ENCODE measurements at places on chromosomes 4 and X. TPM values are rescaled to one million over a fixed set of nuclear protein-coding genes. Genes with fewer than 3 reads are reported as not detected.
A peak's percentile ranks its signal among the peaks of the same experiment; 100 is the strongest.

GRCh38 chrX:130688360-130688759 is 214.6 kb downstream of the ENOX2 start:
- H3K27ac ChIP-seq = no peak overlapping the region
- no peak overlapping the region for H3K4me3 ChIP-seq
- no peaks in the 10 kb centered on the region for H3K36me3 ChIP-seq
- no peak for DNase-seq
- H3K4me1 ChIP-seq = no peaks in the 10 kb centered on the region
- no peaks in the 10 kb centered on the region for H3K27me3 ChIP-seq

DNA sequence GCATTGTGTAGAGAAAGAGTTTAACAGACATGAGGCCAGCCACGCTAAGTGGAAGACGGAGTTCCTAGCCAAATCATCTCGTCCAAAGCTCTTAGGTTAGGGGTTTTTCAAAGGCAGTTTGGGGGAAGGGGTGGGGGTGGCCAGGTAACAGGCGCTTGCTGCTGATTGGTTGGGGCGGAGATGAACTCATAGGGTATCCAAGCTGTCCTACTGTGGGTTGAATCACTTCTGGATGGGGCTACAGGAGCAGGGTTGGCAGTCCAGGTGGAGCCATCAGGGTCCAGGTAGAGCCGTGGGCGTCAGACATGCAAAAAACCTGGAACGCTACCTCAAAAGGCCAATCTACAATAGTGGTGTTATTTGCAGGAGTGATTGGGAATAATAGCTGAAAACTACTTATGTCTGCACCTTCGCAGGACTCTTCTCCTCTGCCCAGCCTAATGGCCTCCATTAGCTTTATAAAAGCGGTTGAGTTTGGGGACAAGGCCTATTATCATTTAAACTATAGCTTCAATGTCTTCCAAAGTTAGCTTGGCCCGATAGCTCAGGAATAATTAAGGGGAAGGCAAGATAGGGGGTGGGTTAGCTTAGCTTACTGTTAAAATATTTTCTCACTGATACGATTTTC is 579.6 kb downstream of the NLGN4X start:
- no peak for DNase-seq
- H3K27me3 ChIP-seq = no peaks in the 10 kb centered on the region
- no peak overlapping the region for H3K4me3 ChIP-seq
- no peaks in the 10 kb centered on the region for H3K4me1 ChIP-seq
- H3K27ac ChIP-seq = no peak overlapping the region

- no peaks in the 10 kb centered on the region for H3K36me3 ChIP-seq
- DNase-seq = no peak
- no peaks in the 10 kb centered on the region for H3K4me1 ChIP-seq
Observed at GRCh38 chrX:104987063-104987462, 233.4 kb downstream of the TEX13A start.

- H3K27ac ChIP-seq = no peak overlapping the region
- no peaks in the 10 kb centered on the region for H3K27me3 ChIP-seq
- no peaks in the 10 kb centered on the region for H3K36me3 ChIP-seq
- H3K4me3 ChIP-seq = no peak overlapping the region
- H3K4me1 ChIP-seq = no peaks in the 10 kb centered on the region
- DNase-seq = no peak
Observed at GRCh38 chr4:71938776-71939175, 93.0 kb upstream of the NPFFR2 start.

DNA sequence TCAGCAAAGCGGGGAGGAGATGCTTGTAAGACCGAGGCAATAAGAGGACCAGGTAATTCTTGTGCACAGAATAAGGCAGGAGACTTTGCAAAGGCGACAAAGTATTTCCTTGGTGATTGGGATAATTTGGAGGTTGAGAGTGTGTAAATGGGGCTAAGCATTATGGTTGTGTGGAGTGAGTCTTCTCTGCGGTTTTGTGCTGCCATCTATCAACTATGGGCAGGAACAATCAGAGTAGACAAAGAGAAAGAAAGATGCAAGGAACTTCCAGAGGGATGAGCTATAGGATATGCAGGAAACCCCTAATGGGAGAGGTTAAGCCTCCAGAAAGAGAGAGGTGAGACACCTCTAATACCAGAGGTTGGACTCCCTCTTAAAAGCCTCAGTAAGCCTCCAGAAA is 339.8 kb downstream of the PAPSS1 start:
- no peak for DNase-seq
- H3K27me3 ChIP-seq = no peaks in the 10 kb centered on the region
- no peak overlapping the region for H3K27ac ChIP-seq
- H3K4me3 ChIP-seq = no peak overlapping the region

GRCh38 chr4:150648123-150648522 is 66.2 kb downstream of the MAB21L2 start:
- no peak for DNase-seq
- H3K27me3 ChIP-seq = no peaks in the 10 kb centered on the region
- no peaks in the 10 kb centered on the region for H3K36me3 ChIP-seq
- H3K4me3 ChIP-seq = no peak overlapping the region
- no peaks in the 10 kb centered on the region for H3K4me1 ChIP-seq
- H3K27ac ChIP-seq = no peak overlapping the region

DNA sequence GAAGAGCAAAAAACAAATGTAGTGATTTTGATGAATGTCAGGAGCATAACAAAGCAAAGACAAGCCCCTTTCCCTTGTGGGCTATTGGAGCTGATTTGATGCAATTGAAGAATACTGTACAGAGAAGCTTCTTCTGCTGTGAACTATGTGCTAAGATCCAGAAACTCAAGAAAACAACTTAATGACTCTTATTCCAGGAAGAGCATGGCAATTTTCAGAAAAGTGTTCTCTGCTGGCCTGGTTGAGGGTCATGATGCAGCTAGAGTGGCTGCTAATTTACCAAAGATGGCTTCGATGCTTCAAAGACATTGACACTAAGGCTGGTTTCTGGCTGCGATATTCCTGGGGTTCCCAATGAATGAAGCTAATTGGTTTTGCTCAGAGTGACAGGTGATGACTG is 45.8 kb downstream of the TNIP3 start:
- H3K4me3 ChIP-seq = no peak overlapping the region
- DNase-seq = no peak
- no peak overlapping the region for H3K27ac ChIP-seq
- H3K36me3 ChIP-seq = no peaks in the 10 kb centered on the region
- H3K27me3 ChIP-seq = no peaks in the 10 kb centered on the region

DNA sequence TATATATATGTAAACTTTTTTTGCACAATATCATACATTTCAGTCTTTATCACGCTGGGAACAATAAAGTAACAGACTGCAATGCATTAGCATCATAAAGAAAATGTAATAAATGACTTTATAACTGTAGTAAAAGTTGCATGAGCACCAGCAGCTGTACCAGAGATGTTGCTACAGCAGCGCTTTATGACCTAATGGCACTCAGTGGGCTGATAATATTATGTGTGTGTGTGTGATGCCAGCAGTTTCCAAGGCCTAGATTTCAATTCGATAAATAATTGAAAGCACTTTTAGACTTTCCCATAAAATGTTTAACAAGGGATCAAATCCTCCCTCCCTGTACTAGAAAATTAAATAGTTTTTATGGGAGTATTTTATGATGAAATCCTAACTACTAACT is 367.6 kb upstream of the AGA start:
- no peak for DNase-seq
- H3K4me1 ChIP-seq = no peaks in the 10 kb centered on the region
- H3K27me3 ChIP-seq = no peaks in the 10 kb centered on the region
- H3K4me3 ChIP-seq = no peak overlapping the region
- no peaks in the 10 kb centered on the region for H3K36me3 ChIP-seq

DNA sequence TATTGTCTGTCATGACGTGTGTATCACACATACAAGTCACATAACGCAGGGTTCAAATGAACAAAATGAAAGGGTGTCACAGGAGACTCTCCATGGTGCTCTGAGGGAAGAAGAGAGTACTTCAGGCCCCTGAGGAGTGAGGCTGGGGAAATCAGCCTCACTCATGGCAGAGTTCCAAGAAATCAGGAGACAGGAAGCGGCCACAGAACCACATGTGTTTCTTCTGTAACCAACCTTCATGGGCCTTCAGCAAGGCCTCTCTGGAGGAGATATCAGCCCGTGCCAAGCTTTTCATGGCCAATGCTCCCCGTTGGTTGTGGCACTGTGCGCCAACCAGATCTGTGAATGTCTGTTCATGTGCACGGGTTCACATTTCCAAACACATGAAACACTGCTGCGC is 76.0 kb downstream of the NAT8L start:
- no peaks in the 10 kb centered on the region for H3K27me3 ChIP-seq
- H3K4me3 ChIP-seq = no peak overlapping the region
- H3K4me1 ChIP-seq = no peaks in the 10 kb centered on the region
- H3K36me3 ChIP-seq = no peaks in the 10 kb centered on the region
- no peak for DNase-seq
- no peak overlapping the region for H3K27ac ChIP-seq

- H3K4me1 ChIP-seq = no peaks in the 10 kb centered on the region
- no peak for DNase-seq
- no peak overlapping the region for H3K27ac ChIP-seq
- H3K4me3 ChIP-seq = no peak overlapping the region
- no peaks in the 10 kb centered on the region for H3K27me3 ChIP-seq
Observed at GRCh38 chr4:110467400-110467799, 8.6 kb upstream of the ENPEP start.

GRCh38 chr4:161894493-161895167 is 269.2 kb downstream of the FSTL5 start:
- DNase-seq = no peak
- H3K4me3 ChIP-seq = no peak overlapping the region
- no peaks in the 10 kb centered on the region for H3K36me3 ChIP-seq

- DNase-seq = no peak
- no peak overlapping the region for H3K27ac ChIP-seq
- no peaks in the 10 kb centered on the region for H3K36me3 ChIP-seq
- H3K4me1 ChIP-seq = no peaks in the 10 kb centered on the region
- H3K4me3 ChIP-seq = no peak overlapping the region
- H3K27me3 ChIP-seq = no peaks in the 10 kb centered on the region
Observed at GRCh38 chr4:34950926-34951325, 1293.4 kb downstream of the ARAP2 start.

DNA sequence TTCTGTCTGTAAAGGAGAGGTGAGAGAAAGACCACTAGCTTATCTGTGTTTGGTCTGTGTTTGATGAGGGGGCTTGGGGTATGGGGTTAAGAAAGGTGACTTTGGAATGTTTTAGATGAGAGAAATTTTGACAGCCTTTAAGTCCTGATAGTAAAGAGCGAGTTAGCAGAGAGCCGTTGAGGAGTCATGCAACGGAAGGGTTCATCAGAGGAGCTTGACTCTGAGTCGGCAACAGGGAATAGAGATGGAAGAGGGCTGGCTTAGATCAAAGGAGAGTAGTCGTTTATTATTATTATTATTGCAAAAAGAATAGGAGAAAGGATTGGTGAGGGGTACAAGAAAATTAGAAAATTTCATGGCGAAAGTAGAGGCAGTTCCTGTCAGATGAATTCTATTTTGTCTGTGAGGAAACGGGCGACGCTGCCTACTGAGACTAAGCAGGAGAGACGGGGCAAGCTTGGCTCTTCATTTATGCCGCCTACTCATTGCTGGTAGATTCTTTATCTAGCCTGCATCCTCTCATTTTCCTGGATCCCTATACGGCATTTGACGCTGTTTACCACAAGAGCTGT is 473 bp upstream of the VAMP7 start:
- H3K27ac ChIP-seq = no peak overlapping the region
- peak overlapping the region; percentile 86 for H3K4me3 ChIP-seq
- no peaks in the 10 kb centered on the region for H3K27me3 ChIP-seq
- H3K4me1 ChIP-seq = peaks cover 6% of the 10 kb centered on the region
- H3K36me3 ChIP-seq = no peaks in the 10 kb centered on the region
- DNase-seq = no peak

DNA sequence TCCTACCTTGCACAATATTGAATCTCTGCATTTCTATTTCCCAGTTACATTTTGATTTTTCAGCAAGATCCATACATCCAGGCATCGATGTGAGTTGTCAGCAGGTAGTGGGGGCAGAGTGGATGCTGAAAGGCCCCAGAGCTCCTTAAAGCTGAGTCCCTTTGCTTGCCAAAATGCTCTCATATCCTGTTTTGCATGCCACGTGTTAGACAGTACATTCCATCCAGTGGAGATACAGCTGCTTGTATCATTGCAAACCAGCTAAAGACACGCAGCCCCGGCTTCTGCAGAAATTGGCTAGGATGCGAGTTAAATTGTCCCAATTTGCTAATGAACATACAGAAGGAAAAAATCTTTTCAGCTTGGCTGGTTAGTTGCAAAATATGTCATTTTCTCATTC is 179.6 kb upstream of the MXRA5 start:
- no peaks in the 10 kb centered on the region for H3K4me1 ChIP-seq
- no peak overlapping the region for H3K27ac ChIP-seq
- H3K36me3 ChIP-seq = no peaks in the 10 kb centered on the region

GRCh38 chrX:104419211-104419610 is 146.8 kb upstream of the IL1RAPL2 start:
- no peaks in the 10 kb centered on the region for H3K27me3 ChIP-seq
- no peaks in the 10 kb centered on the region for H3K36me3 ChIP-seq
- H3K4me3 ChIP-seq = no peak overlapping the region
- no peak overlapping the region for H3K27ac ChIP-seq
- H3K4me1 ChIP-seq = no peaks in the 10 kb centered on the region

DNA sequence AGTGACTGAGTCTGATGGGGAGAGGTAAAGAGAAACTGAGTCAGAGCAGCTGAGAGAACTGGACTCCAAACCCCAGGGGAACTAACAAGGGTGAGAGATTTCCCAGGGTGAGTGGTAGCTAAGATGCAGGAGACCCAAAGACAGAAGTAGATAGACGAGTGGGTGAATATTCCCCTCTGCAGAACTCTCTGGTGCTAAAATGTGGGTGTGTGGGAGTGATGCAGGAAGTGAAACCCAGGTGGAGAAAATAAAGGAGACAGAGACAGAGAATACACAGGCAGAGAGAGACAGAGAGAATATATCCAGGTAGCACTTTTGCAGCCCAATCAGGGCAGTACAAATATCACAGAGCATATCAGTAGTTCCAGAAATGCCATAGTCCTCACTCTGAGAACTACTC is 212.5 kb upstream of the ZIC3 start:
- DNase-seq = no peak
- H3K27ac ChIP-seq = no peak overlapping the region
- H3K4me3 ChIP-seq = no peak overlapping the region
- peaks cover 4% of the 10 kb centered on the region for H3K27me3 ChIP-seq
- no peaks in the 10 kb centered on the region for H3K36me3 ChIP-seq
- H3K4me1 ChIP-seq = no peaks in the 10 kb centered on the region

DNA sequence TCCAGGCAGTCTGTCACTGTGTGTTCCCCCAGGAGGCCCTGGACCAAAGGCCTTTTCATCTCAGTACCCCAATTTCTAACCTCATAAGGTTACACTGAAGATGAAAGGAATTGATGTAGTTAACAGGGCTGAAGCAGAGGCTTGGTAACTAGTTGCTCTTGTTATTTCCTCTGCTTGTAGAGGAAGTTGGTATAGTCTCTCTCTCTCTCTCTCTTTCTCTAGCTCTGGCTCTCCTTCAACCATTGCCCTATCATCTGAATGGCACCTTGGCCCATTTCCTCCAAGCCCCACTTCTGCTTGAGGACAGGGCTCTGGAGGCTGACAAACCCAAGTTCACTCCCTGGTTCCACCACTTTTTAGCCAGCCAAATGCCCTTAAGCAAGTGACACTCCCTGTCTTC is 96.1 kb downstream of the MAMLD1 start:
- no peak overlapping the region for H3K27ac ChIP-seq
- no peaks in the 10 kb centered on the region for H3K36me3 ChIP-seq
- no peak overlapping the region for H3K4me3 ChIP-seq
- DNase-seq = no peak

Gene FRG2
- polyA plus RNA-seq = not detected

Gene DRP2
- polyA plus RNA-seq = not detected

Gene MAGEB10
- not detected for polyA plus RNA-seq

Gene WDFY3
- polyA plus RNA-seq = 3.2 TPM
